Iris pigment epithelial cell (primary cell): ENCODE measurements at places on chromosomes 5 and 9.

DNA sequence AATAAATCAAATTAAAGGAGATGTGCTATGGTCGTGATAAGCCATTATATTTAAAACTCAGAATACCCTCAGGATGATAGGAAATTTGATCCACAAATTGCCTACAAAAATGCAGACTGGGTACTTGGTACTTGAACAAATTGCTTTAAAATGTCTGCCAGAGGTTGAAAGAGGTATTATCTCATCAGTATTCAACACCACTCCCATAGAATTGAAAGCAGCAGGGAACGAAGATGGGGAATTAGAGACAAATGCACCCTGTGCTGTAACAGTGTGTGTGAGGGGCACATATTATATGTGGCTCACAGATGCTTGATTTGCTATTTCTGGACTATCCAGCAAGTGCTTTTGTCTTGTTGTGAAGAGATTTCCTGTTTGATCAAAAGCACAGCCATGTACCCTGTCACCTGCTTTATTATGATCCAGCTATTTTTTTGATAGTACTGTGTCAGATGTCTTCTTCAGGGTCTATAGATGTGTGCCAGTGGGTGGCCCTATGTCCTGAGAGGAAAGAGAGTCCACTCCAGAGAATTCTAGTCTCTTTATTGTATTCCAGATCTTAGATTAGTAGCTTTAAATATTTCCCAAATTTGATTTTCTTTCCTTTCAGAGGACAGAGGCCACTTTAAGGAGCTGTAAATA is 120.1 kb downstream of the XRCC4 start:
- no peak for DNase-seq

- no peak for DNase-seq
Measured at GRCh38 chr9:126883636-126884035, 23.2 kb downstream of the ZBTB34 start.

DNA sequence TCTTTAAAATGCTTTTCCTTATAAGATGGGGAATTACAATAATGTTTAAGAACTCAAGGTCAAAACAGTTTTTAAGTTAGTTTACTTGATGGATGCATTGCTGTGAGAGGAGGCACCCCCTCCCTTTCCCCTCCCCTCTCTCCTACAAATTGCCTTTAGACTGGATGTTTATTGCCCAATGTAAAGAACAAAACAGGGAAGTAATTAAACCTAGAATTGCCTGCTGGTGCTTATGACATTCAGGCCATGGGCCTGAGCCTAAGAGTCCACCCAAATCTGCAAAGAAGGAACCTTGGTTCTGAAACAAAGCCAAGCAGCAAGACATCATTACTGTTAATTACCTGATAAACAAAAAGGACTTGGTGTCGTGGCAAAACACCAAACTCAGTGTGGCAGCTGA is 630.3 kb downstream of the ISL1 start:
- no peak for DNase-seq

DNA sequence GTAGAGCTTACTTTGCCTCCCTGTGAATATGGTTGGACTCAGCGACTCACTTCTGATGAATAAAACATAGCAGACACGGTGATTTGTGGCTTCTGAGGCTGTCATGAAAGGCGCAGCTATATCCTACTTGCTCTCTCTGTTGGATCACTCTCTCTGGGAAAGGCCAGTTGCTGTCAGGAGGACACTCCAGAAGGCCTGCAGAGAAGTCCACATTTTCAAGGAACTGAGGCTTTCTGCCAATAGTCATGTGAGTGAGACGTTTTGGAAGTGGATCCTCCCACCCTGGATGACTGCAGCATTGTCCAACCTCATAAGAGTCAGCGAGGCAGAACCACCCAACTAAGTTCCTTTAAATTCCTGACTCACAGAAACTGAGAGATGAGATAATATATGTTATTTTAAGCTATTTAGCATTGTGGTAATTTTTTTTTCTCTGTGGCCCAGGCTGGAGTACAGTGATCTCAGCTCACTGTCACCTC is 156.0 kb upstream of the MAST4 start:
- peak; percentile 1 for DNase-seq

DNA sequence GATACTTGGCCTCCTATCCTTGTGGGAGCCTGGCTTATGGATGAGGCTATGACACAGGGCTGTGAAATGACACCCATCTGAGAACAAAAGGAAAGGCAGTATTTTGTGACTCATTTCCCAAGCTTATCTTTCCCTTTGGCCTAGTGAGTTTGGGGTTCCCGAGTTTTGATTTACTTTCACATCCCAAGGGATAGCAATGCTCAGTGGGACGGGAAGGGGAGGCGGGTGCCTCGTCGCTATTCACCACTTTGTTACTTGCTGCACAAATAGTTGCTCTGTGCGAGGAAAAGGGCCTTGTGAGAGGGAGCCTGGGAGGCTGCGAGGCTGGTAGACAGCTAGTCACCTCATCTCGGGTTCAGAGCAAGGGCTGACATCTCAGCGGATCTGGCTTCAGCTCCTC is 59.1 kb upstream of the ENTREP1 start:
- peak; percentile 12 for DNase-seq
